ENCODE measurements at places on chromosomes 1 and 21.

DNA sequence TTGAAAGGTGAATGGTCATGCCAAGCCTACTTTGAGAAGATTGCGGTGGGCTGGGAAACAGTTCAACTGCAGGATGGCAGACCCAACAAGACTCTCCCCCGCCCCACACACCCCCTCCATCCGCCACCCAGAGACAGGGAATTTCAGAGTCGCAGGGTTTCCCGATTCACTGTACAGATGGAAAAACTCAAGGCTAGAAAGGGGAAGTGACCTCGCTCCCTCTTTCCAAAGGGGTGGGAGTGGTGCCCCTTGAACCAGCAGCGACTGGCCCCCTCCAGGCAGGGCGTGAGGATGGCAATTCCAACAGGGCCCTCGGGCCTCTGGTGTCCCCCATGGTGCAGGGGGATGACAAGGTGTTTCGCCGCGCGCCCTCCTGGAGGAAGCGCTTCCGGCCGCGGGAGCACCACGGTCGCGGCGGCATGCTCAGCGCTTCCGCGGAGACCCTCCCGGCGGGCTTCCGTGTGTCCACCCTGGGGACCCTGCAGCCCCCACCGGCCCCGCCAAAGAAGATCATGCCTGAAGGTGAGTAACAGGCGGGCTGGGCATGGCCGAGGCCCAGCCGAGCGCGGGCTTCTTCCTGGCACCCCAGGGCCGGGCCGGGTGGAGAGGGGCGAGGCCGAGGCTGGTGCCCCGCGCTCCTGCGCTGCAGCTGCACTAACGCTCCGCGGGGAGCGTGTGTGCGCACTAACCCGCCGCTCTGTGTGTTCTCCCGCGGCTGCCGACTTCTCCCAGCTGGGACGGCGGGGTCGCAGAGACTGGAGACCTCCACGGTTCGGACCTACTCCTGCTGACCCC is 10.4 kb downstream of the MYOG start:
- DNase-seq = no peak

DNA sequence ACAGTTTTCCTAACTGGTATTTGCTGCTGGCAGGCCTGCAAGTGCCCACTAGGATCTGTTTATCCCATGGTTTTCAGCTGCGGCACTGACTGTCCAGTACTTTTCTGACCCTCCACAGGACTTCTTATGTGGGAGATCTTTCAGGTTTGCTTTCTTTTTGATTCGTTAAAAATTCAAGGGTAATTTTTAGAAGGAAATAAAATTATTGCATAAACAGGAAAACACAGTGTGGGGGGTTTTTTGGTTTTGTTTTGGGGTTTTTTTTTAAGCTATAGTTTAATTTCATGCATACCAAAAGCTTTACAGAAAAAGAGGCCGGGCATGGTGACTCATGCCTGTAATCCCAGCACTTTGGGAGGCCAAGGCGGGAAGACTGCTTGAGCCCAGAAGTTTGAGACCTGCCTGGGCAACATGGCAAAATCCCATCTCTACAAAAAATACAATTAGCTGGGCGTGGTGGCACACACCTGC is 3.6 kb downstream of the NIBAN1 start:
- no peak for DNase-seq

DNA sequence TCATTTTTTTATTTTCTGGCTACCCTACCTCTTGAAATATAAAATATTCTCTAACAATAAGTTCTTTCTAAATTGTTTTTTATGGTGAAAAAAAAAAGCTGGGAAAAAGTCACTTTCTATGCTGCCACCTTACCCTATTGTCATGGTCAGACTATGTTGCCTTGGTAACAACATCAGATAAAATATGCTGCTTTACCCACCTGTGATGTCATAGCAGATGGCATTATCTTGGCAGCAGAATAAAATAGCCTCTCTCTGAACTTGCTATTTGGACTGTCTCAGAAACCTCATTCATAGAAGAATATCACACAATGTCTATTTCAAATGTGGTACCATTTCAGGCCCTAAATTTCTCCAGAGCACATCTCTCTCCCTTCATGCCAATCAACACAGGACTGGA is 69.6 kb upstream of the SGIP1 start:
- no peak for DNase-seq

DNA sequence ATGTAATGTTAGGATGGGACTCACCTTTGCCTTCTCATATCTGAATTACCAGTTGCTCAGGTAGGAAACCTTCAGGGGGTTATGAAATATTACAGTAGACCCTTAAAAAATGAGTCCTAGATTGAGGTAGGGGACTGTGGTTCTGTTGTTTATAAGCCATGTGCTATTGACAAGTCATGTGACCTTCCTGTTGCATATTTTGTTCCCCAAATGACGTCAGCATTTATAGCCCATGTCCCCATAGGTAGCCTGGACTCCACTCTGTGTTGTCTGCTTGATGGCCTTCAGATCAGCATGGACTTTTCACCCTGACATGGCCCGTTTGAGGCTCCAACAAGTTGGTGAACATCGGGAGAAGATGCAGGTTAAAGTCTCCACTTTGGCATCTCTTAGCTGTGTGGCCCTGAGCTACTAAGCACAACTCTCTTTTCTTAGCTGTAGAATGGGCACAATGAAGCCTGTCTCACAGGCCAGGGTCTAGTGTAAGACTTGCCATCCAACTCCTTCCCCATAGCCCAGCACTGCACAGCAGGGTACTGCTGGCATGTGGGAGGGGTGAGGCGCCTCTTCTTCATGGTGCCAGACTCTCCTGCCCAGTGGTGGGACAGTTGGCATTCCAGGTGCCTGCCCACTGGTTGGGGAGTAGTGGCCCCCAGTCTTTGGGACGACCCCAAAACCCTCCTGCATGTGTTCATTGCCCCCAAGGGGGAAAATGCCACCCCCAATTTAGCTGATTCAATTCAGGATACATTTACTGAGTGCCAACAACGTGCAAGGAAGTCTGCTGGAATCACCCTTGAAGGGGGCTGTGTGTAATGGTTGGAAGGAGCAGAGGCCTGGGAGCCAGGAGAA is 36.1 kb upstream of the TTC22 start:
- no peak for DNase-seq

DNA sequence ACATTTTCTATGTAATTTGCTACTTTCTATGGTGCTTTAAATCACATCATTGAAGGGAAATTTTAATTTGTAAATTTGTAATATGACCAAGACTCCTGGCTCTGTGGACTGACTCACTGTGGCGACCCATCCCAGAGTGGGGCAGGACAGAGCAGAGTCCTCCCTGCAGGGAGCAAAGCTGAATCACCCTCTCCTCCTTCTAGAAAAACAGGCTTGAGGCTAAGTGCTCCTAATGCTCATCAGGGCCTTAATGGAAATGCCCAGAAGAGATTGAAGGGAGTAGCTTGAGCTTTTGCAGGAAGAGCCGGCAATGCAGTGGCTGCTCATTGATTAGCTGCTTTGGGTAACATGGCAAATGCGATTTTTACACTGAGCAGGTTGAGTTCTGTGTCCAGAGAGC is 16.8 kb downstream of the S100A10 start:
- no peak for DNase-seq

DNA sequence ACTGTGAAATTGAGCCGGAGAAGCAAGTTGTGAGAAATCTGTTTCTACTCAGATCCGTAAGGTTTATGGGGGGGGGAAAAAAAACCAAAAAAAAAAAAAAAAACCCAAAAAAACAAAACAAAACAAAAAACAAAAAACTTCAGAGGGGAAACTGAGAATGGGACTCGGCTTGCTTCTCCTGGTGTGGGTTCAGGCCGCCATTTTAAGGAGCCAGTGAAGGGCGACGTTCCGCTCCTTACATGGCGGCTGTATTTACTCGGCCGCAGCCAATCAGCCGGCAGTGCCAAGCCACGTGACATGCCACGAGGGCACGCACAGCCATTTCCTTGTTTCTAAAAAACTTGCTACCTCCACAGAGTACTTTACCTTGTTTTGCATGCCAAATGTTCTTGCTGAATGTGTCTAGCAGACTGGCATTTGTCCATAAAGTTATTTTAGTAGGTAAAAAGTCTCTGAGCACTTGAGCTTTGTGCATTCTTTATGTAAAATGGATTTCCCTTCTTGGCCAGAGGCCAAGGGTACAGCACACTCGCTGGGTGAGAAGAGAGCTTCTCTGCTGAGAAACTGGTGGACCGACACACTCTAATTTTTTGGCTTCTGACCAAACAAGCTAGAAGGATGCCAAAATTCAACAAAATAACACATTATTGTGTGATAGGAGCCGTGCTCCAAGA is 101.8 kb downstream of the NFIA start:
- DNase-seq = no peak

GRCh38 chr21:34279883-34280282 is 83.9 kb upstream of the KCNE2 start:
- no peak for DNase-seq

DNA sequence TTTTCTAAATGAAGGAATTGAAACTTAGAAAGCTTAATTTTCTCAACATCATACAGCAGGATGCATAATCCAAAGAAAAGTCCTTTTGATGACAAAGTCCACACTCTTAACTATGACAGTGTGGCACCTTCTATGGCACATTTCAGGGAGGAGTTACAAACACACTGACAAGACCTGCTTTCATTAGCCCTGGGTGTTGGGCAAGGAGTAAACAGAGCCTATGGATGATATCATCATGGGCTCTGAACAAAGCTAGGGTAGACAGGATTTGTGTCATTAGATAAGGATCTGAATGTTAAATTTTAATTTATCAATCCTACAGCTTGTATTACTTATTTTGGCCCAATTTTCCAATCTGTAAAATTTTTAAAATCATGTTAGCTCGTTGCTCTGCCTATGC is 62.6 kb upstream of the DENND1B start:
- DNase-seq = no peak

GRCh38 chr1:117812869-117813511 is 116.4 kb downstream of the GDAP2 start:
- no peak for DNase-seq

- no peak for DNase-seq
Observed at GRCh38 chr1:36359383-36359782, 26.3 kb downstream of the STK40 start.

DNA sequence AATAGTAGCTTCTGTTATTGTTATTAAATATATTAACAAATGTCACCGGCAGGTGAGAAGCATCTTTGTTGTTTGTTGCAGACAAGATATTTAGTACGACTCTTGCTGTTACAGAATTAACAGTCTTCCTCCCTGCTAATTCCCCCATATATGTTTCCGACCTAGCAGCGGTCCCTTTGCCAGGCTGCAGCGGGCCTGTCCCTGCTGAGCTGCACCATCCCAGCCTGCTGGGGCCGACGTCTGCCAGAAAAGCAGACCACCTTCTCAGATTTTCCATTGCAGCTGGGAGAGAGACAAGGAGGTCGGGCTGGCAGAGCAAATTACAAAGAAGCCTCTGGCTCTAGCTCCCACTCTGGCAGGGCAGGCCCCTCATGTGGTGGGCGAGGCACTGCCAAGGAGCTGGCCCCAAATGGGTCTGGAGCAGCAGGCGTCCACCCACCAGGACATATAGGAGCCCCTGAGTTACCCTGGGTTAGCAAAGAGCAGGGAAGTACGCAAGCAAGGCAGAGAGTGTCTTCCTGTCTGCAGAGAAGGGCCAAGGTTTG is 142.7 kb downstream of the FOXD2 start:
- no peak for DNase-seq

- DNase-seq = no peak
Observed at GRCh38 chr1:111870181-111870580, 114.5 kb downstream of the DDX20 start.

DNA sequence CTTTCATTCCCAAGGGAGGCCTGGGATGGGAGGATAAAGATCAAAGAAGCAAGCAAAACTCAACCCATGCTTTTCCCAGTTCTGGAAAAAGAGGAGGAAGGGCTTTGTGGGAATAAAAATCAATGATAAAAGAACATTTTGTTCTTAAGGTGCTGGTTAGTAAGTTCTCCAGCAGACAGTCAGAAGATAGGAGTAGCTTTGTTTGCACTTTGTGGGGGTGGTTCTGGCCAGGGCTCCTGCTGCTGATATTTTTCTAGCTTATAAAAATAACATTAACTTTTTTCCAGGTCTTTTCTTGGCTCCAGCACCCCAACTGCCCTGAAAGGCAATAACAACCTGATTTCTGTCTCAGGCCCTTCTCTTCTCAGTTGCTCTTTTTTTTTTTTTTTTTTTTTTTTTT is 220.0 kb downstream of the FGGY start:
- DNase-seq = no peak

- DNase-seq = no peak
Observed at GRCh38 chr1:179164494-179164893, 65.0 kb downstream of the ABL2 start.

DNA sequence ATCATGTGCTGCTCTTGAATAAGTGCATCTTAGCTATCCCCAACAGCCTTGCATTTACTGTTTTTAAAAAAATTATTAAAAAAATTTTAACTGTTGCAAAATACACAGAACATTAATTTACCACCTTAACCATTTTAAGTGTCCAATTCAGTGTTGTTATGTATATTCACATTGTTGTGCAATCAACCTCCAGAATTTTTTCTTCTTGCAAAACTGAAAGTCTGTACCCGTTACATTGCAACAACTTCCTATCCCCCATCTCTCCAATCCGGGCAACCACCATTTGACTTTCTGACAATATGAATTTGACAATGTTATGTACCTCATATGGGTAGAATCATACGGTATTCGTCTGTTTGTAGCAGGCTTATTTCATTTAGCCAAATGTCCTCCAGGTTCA is 83.1 kb downstream of the FMN2 start:
- no peak for DNase-seq

- DNase-seq = no peak
Observed at GRCh38 chr1:203644661-203645510, 18.3 kb downstream of the ATP2B4 start.

DNA sequence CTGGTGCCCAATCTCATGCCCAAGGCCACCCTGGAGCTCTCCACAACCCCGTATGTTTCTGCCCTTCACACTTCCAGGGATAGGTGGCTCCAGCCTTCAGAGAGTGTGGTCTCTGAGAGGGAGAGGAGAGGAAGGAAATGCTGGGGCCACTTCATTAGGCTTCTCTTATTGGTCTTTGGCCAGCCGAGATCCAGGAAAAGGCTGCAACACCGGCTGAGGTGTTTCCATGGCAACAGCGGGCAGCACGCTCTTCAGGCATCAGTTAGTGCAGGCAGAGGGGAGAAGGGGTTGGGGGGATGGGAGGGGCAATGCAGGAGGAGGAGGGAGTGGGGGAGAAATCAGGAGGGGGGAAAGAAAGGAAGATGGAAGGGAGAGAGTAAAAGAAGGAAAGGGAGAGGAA is 275.1 kb upstream of the GJB5 start:
- no peak for DNase-seq

GRCh38 chr1:78071696-78072095 is 25.9 kb downstream of the GIPC2 start:
- no peak for DNase-seq

GRCh38 chr1:203206129-203206687 is 19.7 kb upstream of the CHI3L1 start:
- no peak for DNase-seq

- no peak for DNase-seq
Observed at GRCh38 chr1:175270361-175270760, 77.8 kb upstream of the KIAA0040 start.

- DNase-seq = no peak
Observed at GRCh38 chr1:110393691-110394492, 3.1 kb upstream of the SLC16A4 start.
